ENCODE measurements at places on chromosomes 1 and 21.

DNA sequence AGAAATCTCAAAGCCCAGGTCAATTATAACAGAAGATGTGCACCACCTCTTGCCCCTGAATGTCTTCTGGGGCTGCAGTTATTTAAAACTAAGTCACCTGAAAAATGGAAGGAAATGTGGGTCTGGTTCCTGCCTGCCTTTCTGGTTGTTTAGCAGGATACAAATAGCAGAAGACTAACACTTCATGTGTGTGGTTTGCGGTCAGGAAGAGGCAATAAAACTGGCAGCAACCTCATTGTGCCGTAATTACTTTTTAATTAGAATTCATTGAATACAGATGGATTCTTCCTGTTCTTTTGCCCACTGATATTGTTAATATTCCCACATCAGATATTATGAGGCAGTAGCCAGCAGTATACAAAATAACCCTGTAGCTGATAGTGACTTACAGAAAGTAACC is 345.7 kb downstream of the ZNF326 start:
- no peak for DNase-seq

- no peak for DNase-seq
Measured at GRCh38 chr21:15130751-15131150, 66.0 kb upstream of the NRIP1 start.

- no peak for DNase-seq
Measured at GRCh38 chr1:154935749-154936554, 567 bp downstream of the PMVK start.

GRCh38 chr21:27779606-27780005 is 812.7 kb upstream of the ADAMTS5 start:
- no peak for DNase-seq

- DNase-seq = no peak
Measured at GRCh38 chr1:40079774-40080400, 17.2 kb downstream of the PPT1 start.

GRCh38 chr1:155864393-155864792 is 5.0 kb downstream of the SYT11 start:
- no peak for DNase-seq

DNA sequence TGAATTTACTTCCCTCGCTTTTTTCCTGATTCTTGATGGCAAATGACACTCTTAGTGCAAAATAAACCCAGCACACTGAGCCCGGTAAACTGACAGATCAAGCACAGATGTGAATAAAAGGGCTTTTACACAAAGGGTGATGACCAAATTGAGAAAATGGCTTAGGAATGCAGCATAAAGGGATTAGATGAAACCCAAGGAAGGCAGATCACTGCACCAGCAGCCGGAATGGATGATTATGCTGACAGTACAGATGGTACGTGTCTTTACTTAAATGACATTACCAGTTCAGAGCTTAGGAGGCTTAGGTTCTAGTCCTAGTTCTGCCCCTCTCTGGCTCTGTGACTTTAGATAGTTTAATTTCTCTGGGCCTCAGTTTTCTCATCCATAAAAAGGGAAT is 12.0 kb downstream of the PKP1 start:
- DNase-seq = no peak

DNA sequence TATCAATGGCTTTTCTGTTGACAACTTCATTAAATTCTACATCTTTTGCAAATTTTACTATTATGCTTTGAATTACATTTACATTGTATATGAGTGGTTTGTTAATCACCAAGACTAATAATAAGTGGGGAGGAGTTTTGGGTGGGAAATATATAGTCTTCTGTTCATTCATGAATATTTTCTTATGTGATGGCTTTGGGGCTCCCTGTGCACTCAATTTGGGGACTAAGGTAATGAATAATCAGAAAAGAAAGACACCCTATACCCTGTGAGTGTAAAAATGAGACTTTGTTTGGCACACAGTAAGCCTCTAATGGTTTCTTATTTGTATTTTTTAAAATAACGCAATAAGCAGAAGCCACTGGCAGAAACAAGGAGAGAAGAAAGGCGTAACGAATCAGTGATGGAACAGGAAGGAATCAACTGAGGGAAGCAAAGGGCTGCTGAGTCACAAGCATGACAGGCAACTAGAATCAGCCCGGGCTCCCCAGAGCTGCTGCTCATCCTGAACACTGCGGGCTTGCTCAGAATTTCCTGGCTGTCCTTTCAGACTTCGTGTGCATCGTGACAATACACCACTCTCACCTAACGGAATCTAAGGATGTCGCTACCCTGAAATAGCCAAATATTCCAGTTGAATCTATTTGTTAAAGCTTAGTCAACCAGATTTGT is 20.8 kb upstream of the RGS2 start:
- DNase-seq = no peak

GRCh38 chr1:88946861-88947260 is 45.6 kb downstream of the KYAT3 start:
- no peak for DNase-seq

GRCh38 chr21:16418226-16418625 is 688.4 kb downstream of the USP25 start:
- no peak for DNase-seq

GRCh38 chr1:58855274-58856165 is 71.7 kb upstream of the JUN start:
- DNase-seq = no peak

Measured in activated T-cell treated with anti-CD3 and anti-CD28 coated beads for 24 hours (primary cell).